Cardiac ventricle fibroblast (primary cell): ENCODE measurements at places on chromosomes 5 and 9. TPM values are rescaled to one million over a fixed set of nuclear protein-coding genes. Genes with fewer than 3 reads are reported as not detected.

SPATA31E1 gene
- total RNA-seq: not detected in 2 replicates

PDCD1LG2 gene
- 4.9 and 7.2 TPM in 2 replicates for total RNA-seq

ENTPD8 gene
- total RNA-seq: not detected in 2 replicates

SLC34A1 gene
- total RNA-seq: not detected in 2 replicates

CSF2 gene
- total RNA-seq: not detected in 2 replicates

QRFP gene
- total RNA-seq: not detected in 2 replicates

OBP2B gene
- not detected in 2 replicates for total RNA-seq

ARHGEF37 gene
- total RNA-seq: 2.2 and 2.7 TPM in 2 replicates

LSM11 gene
- 2.5 and 2.6 TPM in 2 replicates for total RNA-seq

ACER2 gene
- 9.5 and 10.5 TPM in 2 replicates for total RNA-seq

CEL gene
- total RNA-seq: 0.10 and 0.50 TPM in 2 replicates

UCK1 gene
- 17.8 and 28.6 TPM in 2 replicates for total RNA-seq

FAM221B gene
- total RNA-seq: not detected in 2 replicates

CARTPT gene
- total RNA-seq: not detected in 2 replicates

FOXE1 gene
- total RNA-seq: not detected in 2 replicates

COL15A1 gene
- total RNA-seq: 6.4 and 6.9 TPM in 2 replicates

HAPLN1 gene
- 0.34 and 1.4 TPM in 2 replicates for total RNA-seq

LRRTM2 gene
- total RNA-seq: under 0.01 and 4.4 TPM in 2 replicates

SV2C gene
- not detected in 2 replicates for total RNA-seq

PCSK1 gene
- total RNA-seq: 17.7 and 30.1 TPM in 2 replicates

LHX3 gene
- total RNA-seq: not detected in 2 replicates

TRUB2 gene
- total RNA-seq: 10.2 and 11.3 TPM in 2 replicates

SUSD3 gene
- 1.9 and 2.1 TPM in 2 replicates for total RNA-seq

NCBP1 gene
- 19.8 and 20.8 TPM in 2 replicates for total RNA-seq

ANKRD18B gene
- total RNA-seq: not detected in 2 replicates

SH2D3C gene
- 1.1 and 2.5 TPM in 2 replicates for total RNA-seq

NFIB gene
- 115 and 118 TPM in 2 replicates for total RNA-seq

PKD2L2 gene
- not detected in 2 replicates for total RNA-seq

TAS2R1 gene
- not detected in 2 replicates for total RNA-seq

ACOT12 gene
- not detected in 2 replicates for total RNA-seq

PCDHGB7 gene
- total RNA-seq: 19.9 and 21.6 TPM in 2 replicates

CDH12 gene
- not detected in 2 replicates for total RNA-seq

LCN6 gene
- not detected in 2 replicates for total RNA-seq

ZNF608 gene
- 32.4 and 35.3 TPM in 2 replicates for total RNA-seq

KLF4 gene
- 11.1 and 11.4 TPM in 2 replicates for total RNA-seq

SLC25A2 gene
- total RNA-seq: 0.12 TPM in 1 of 2 replicates, not detected in the other

F2R gene
- 121 and 122 TPM in 2 replicates for total RNA-seq

CCL27 gene
- not detected in 2 replicates for total RNA-seq
